GM12892 (cell line): ENCODE measurements at places on chromosomes 1 and 21.

DNA sequence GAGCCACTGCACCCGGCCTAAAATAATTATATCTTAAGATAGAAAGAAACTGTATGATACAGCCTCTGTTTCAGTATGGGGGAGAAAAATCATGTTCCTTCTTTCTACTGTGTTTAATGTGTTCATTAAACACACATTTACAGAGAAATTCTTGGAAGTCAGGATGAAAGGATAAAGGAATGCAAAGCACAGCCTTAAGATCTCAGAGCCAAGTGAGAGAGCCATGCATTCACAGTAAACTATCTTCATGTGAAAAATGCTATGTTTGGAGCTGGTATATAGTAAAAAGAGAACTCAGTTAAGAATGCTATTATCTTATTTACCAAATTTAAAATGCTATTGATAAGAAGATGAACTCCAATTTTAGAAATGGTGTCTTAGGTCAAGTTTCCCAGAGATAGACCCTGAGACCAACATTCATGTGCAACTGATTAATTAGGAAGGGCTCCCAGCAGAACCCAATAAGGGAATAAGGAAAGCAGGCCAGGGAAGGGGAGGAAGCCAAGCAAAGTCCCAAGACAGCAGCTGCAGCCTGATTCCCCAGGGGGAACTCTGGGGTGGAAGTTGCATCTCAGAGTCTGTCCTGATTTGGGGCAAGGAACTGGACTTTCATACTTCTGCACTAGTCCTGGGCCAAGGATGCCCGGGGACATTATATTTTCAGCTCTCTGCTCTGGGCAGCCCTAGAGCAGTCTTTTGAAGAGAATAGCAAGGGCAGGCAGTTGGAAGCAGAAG, 130.0 kb upstream of the ZNF648 start:
- DNase-seq = no peak

GRCh38 chr1:4677608-4678007, 23.2 kb downstream of the AJAP1 start:
- DNase-seq = no peak

GRCh38 chr1:161779393-161779792, 13.3 kb downstream of the ATF6 start:
- no peak for DNase-seq

- DNase-seq = no peak
Observed at GRCh38 chr1:10431070-10431730, 967 bp downstream of the CENPS start.

- no peak for DNase-seq
Observed at GRCh38 chr21:34793471-34793870, 124.7 kb downstream of the CLIC6 start.

DNA sequence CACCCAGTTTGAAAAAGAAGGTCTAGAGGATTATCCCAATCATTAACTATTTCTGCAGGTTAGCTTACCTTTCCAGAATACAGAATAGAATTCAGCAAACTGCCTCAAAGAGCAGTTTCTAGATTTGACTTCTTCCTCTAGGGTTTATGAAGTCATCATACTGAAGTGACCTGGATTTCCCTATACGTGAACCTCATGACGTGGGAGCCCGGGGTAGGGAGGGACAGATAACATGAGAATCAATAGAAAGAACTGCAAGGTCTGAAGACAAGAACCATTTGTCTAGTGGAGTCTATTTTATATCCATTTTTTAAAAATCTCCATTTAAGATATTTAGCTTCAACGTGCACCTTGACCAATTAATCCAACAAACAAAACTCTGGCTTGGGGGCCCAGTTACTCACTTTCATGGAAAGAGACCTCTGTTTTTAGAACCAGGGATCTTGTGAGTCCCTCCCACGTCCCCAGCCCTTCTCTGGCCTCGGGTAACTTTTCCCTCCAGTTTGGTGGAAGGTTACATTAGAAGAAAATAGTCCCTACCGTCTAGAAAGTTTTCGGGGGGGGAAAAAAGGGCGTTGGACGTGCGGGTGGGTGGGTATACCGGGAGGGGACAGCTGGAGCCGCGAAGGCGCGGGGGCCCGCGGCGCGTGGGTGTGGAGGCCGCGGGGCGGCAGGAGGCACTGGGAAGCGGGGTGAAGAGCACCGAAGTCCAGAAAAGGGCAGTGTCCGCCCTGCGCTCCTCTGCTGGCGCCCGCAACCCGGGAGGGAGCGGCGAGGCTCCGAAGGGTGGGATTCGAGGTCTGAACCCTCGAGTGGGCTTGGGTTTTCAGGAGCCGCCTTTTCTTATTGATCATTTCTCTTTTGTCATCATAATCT, 13.8 kb upstream of the POGZ start:
- no peak for DNase-seq

- DNase-seq = no peak
Observed at GRCh38 chr1:19441048-19441780, 44.1 kb downstream of the CAPZB start.

DNA sequence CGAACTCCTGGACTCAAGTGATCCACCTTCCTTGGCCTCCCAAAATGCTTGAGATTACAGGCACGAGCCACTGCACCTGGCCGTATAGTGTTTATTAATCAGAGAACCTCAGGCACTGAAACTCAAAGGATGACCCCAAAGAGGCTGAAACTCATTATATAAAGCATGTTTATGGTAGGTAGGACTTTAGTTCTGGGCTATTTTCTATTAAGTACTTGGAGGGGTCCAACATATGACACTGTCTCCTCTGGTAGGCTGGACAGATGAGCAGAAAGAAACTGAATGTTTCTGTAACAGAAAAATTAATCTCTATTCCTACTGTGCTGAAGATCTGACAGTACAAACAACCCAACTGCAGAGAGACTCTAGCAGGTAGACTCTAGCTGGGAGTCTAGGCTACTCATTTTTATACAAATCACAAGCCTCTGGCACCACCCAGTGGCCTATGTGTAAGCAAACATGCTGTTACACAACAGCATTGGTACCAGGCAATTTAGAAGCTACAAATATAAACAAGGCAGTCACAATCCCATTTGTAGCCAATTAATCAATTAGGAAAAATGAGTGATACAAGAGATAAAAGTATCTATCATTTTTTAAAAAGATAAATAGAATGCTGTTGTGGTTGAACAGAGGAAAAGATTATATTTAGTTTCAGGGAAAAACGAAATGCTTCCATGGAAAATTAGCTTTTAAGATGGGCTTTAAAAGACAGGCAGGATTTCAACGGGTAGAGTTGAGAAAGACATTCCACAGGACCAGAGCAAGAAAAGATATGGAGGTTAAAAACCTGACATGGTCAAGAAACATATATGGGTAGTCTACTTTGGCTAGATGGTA, 10.4 kb downstream of the DCAF8 start:
- peak; percentile 23 for DNase-seq

GRCh38 chr1:211697356-211697755, 21.9 kb upstream of the NEK2 start:
- DNase-seq = no peak

DNA sequence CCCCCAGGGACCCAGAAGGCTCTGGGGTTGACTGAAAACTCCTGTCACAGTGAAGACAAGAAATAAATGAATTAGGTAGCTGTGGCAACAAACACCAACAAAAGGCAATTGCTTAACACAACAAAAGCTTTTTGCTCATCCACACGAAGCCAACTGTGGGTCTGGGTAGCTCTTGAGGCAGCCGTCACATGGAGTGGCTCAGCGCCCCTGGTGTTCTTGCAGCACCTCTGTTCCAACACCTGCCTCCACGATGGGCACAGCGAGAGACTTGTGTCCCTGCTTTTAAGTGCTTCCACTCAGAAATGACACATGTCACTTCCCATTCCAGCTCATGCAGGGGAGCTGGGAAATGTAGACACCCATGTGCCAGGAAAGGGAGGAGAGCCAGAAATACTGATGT, 364.5 kb upstream of the DUSP10 start:
- no peak for DNase-seq

DNA sequence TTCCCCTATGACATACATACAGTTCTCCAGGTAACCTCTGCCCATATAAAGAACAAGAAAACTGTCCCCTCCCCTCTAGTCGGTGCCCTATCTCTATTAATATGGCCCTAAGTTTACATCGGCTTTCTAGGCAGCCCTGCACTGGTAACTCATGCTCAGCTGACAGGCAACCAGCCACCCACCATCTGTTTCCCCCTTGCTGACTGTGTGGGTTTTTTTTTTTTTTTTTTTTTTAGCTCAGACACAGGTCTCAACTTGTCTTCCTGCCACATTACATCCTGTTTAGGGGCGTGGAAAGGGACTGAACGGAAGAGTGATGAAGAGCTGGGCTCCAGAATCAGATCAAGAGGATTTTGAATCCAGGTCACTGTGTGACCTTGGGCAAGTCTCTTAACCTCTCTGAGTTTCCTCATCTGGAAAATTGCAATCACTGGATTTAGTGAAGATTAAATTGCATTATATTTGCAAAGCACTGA, 14.0 kb downstream of the LAPTM5 start:
- DNase-seq = peak; percentile 68

GRCh38 chr1:111672331-111672730, 52.7 kb downstream of the RAP1A start:
- no peak for DNase-seq

GRCh38 chr1:6632588-6633514, 8.2 kb downstream of the THAP3 start:
- DNase-seq = no peak

DNA sequence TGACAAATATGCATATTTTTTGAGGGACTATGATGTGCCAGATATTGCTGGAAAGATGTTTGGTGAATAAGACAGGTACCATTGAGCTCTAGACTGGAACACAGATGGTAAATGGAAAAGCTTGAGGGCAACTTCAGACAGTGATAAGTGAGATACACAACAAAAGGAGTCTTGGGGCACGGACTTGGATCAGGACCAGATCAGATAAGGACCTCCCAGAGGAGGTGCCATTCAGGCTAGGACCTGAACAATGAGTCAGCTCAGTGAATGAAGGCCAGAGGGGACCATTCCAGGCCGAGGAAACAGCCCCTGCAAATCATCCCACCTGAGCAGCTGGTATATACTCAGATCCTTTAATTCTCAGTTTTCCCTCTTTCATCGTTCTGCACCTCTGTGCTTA, 1.8 kb upstream of the KCNJ15 start:
- no peak for DNase-seq

GRCh38 chr1:34380526-34381124, 203.9 kb downstream of the C1orf94 start:
- DNase-seq = no peak

DNA sequence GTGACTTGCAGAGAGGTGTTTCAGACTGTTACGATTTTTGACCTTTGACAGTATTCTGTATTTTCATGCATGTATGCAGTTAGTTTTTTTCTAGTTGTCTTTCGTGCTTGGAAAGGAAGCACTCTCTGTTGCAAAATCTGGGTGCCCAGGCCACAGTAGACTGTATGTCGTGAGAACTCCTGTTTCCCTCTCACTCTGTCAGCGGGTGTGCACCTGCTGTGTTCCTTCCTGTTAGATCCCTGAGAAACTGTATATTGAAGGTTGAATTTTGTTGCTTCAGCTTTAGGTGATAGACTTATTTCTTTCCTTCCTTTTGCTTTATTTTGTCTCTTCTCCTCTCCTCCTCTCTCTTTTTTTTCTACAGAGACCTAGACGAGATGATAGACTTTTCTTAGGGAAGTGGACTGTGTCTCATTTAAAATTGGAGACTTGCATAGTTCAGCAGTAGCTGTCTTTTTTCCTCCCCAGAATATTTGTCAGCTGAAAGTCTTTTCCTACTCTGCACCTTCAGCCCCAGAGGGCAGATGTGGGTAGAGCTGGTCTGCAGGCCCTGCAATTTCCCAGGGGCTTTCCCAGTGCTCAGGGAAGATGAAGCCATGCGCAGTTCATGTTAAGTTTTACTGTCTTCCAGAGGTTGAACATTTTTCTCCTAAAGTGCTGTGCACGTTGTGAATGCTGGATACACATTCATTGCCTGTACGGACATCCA, 1.4 kb downstream of the TRAPPC10 start:
- DNase-seq = no peak

- no peak for DNase-seq
Observed at GRCh38 chr1:66723985-66724384, 28.3 kb upstream of the DYNLT5 start.

DNA sequence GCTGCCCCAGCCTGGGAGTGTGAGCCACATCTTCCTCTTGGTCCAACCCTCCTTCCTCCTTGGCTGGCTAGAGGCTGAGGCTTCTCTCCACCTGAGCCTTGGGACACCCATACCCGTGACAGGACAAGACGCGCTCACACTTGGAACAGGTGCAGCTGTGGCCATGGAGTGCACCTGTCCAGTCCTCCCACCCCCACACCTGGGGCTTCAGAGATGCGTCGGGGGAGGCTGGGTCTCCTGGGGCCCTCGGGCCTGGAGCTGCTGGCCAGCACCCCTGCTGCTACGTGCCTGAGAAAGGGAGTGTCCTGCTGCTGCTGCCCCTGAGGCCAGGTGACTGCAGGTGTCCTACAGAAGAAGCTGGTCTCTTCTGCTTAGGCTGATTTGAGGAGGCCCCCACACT, 37.0 kb upstream of the TMEM52 start:
- DNase-seq = no peak

- no peak for DNase-seq
Observed at GRCh38 chr1:239722035-239722434, 335.7 kb downstream of the CHRM3 start.

DNA sequence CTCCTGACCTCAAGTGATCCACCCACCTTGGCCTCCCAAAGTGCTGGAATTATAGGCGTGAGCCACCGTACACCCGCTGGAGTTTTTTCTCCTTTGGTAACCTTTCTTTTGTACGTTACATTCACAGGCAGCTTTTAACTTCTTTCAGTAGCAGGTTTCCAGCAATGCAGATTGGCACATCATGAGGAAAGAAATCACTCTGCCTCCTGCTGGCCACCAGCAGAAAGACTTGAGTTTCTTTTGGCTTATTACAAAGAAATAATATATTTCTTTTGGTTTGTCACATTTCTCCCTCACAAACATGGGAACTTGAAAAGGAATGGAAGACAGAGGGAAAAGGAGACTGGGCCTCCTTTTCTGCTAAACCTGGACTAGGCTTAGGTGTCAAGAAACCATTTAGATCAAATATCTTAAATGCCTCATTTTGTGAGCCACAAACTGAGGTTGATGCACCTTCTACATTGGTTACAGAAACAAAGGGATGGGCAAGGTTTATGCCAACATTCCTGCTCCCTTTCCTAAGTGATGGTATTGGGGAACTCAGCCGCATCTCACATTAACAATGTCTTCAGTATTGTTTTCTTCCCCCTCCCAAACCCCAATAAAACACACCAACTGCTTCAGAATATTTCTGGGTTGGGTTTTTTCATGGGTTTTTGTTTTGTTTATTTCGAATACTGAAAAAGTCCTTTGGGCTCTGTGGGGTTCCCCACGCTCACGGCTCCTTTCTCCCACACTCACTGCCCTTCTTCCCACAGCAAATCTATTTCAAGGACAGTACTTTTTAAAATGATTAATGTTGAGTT, 7.7 kb downstream of the ENSA start:
- peak; percentile 36 for DNase-seq

DNA sequence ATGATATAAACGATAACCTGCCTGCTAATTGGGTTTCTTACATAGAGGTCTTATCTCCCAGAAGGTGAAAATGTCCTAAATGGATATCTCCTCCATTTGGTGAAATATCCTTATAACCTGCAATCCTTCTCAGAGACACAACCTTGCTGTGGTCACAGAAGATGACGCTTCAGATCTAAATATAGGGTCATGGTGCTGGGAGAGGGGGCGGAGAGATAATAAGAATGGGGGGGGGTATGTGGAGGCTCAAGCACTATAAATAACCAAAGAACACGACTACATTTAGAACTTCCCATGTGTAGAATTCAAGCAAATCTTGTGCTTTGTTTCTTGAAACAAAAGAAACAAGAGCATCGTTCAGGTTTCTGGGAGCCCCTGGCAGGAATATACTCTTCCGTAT, 260.6 kb upstream of the ESRRG start:
- DNase-seq = no peak

GRCh38 chr1:181100934-181101333, 12.4 kb downstream of the IER5 start:
- DNase-seq = no peak
